Activated CD4-positive, alpha-beta T cell treated with anti-CD3 and anti-CD28 coated beads, Interleukin-2, amount 50 U/mL, for 4 hours (primary cell): ENCODE measurements at places on chromosomes 11 and 22.

- no peak for DNase-seq
Measured at GRCh38 chr11:63892228-63892627, 24.7 kb downstream of the RCOR2 start.

- no peak for DNase-seq
Measured at GRCh38 chr22:19289475-19290161, 1.9 kb downstream of the CLTCL1 start.

GRCh38 chr11:100557830-100558611 is 129.1 kb upstream of the ARHGAP42 start:
- DNase-seq: no peak

- DNase-seq: no peak
Measured at GRCh38 chr11:1841511-1842148, 2.8 kb downstream of the TNNI2 start.

- no peak for DNase-seq
Measured at GRCh38 chr11:8757533-8757932, 74.9 kb downstream of the RPL27A start.

GRCh38 chr11:70141486-70142220 is 61.4 kb upstream of the FADD start:
- no peak for DNase-seq

DNA sequence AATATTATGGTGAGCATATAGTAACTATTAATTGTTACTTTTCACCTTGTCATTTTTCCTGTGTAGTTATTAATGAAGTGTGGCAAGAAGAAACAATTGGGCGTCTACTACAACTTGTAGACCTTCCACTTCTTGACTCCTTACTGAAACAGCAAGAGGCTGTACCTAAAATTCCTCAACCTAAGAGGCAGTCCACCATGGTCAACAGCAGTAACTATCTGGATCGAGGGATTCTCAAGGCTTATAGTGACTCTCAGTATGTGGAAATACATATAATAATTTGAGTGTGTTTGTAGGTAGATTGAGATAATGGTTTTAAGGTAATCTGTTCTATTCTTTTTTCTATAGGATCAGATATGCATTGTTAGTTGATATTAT is 10.8 kb upstream of the TCP11L1 start:
- DNase-seq: no peak

GRCh38 chr11:129021295-129021694 is 78.6 kb upstream of the TP53AIP1 start:
- no peak for DNase-seq

DNA sequence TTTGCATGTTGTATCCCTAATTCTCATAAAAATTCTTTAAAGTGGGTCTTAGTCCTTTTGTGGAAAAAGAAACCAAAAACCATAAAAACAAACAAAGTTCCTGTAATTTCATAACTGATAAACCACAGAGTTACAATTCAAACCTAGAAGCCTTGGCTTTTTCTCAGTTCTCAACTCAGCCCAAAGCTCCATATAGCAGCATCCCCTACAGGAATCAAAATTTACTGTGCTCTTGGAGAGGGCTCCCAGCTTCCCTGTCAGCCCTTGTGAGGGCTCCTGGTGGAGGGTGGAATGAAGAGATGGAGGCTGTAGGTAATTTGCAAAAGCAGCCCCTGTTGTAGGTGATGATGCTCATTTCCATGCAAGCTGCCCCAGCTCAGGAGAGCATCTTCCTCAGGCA is 506.1 kb upstream of the KIRREL3 start:
- no peak for DNase-seq

GRCh38 chr22:50183141-50183971 is 2.4 kb upstream of the TRABD start:
- no peak for DNase-seq

DNA sequence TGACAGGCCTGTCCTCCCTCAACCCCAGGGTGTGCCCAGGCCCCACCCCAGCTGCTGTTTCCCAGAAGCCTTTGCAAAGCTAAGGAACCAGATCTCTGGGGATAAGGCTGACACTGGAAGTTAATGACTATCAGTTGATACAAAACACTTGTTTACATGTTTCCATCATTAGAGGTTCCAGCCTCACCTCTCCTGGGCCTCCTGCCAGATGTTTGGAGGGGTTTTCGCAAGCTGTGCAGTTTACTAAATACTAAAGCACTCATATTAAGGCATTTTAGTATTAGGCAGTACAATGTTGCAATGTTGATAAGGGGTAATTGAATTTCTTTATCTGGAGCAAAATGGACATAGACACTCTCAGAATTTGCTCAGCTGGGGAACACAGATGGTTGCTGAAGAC is 218.7 kb downstream of the INSC start:
- DNase-seq: no peak

GRCh38 chr11:22441831-22442230 is 103.7 kb downstream of the SLC17A6 start:
- no peak for DNase-seq

GRCh38 chr11:35100013-35100383 is 39.0 kb upstream of the CD44 start:
- no peak for DNase-seq

- DNase-seq: no peak
Measured at GRCh38 chr11:31059529-31059928, 310.0 kb downstream of the DCDC1 start.

DNA sequence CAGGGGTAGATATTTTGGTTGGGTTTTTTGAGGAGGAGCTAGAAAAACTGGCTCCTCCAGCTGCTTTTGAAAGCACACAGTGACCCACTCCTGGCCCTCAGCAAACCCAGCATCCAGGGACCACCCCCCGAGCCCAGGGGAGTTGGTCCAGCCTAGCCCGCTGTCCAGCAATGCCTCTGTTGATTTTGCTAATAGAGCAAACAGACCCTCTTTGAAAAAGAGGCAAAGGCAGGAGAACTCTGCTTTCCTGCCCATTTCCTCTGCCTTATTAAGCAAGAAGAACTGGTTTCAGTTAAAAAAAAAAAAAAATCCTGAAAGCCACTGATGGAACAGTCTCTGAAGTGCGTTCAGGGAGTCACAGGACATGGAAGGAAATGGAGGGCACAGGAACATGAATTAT is 25.3 kb downstream of the ABTB2 start:
- no peak for DNase-seq

GRCh38 chr11:46064221-46064620 is 57.0 kb downstream of the PHF21A start:
- no peak for DNase-seq

DNA sequence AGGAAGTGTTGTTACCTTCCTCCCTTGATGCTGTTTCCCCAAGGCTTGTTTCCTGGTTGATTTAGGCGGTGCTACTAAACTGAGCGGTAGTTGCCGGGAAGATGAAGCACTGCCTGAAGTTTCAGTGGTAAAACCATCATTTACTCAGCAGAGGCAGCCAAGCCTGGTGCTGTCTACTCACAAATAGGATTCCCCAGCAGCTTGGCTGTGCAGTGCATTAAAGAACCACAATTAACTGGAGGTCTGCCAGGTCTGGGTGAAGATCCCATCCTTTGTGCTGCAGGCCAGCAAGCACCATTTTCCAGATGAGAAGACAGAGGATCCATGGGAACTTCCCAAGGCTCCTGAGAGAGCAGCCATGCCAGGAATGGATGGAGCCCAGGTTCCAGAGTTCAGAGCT is 231.9 kb upstream of the E2F8 start:
- DNase-seq: no peak

- DNase-seq: no peak
Measured at GRCh38 chr11:76233196-76233921, 27.1 kb upstream of the WNT11 start.

GRCh38 chr11:73493956-73494598 is 103.8 kb downstream of the FAM168A start:
- no peak for DNase-seq

GRCh38 chr11:118581057-118581456 is 8.8 kb downstream of the ARCN1 start:
- no peak for DNase-seq

DNA sequence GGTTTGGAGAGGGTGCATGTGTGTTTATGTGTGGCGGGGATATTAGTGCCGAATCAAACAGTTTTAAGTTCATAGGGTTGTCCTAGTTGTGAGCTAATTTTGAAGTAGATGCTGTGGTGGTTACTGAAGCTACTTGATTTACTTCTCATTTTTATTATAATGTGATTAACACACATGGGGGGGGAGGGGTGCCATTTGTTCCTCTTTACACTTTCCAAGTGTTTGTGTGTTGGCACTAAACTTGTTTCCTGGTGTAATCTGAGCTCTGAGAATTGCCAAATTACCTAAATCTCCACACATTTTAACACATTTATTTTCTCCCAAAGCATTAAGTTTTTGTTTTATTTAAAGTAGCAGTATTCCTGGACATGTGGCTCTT is 60.1 kb downstream of the ZNRF3 start:
- DNase-seq: no peak

GRCh38 chr11:19728436-19728835 is 15.8 kb downstream of the NAV2 start:
- DNase-seq: no peak

DNA sequence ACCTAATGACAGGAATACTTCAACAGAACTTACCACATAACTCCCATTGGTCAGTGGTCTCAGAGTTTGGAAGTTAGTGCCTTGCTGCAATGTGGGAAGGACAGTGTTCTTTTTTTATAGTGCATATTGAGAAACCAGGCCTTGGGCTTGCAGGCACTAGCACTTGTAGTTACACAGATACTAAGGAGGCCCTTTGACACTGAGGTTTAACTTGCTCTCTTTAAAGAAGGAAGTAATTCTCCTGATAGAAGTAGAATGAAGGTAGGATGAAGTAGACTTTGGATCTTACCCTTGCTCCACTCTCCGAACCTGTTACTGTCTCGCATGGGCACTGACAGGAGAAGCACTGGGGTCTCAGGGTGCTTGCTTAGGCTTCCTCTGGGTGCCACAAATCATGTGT is 31.0 kb upstream of the ST14 start:
- no peak for DNase-seq

- no peak for DNase-seq
Measured at GRCh38 chr22:47071078-47071806, 308.8 kb downstream of the TBC1D22A start.

DNA sequence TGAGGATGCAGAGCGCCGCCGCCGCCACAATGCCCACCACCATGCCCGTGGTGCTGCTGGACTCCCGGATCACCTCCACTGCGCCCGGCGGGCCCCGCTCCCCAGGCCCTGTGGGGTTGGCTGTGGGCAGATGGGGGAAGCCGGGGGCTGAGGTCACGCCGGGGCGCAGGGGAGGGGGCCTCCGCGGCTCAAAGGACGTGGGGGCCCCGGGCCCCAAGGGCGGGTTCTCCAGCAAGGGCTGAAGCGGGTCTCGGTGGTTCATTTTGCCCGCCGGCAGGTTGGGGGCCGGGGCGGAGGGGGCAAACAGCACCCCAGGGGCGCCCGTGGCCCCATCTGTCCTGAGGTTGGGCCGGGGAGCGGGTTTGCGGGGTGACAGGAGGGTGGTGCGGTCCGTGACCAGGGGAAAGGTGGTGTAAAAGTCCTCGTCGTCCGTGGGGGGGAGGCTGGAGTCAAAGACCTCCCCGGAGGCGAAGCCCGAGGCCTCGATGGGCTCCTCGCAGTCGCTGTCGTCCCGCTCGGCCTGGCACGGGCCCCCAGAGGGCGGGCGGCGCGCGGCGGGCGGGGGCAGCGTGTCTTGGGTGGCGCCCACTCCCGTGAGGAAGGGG is 16.5 kb downstream of the SLC22A12 start:
- DNase-seq: no peak

- no peak for DNase-seq
Measured at GRCh38 chr11:28858076-28858475, 749.9 kb downstream of the METTL15 start.

DNA sequence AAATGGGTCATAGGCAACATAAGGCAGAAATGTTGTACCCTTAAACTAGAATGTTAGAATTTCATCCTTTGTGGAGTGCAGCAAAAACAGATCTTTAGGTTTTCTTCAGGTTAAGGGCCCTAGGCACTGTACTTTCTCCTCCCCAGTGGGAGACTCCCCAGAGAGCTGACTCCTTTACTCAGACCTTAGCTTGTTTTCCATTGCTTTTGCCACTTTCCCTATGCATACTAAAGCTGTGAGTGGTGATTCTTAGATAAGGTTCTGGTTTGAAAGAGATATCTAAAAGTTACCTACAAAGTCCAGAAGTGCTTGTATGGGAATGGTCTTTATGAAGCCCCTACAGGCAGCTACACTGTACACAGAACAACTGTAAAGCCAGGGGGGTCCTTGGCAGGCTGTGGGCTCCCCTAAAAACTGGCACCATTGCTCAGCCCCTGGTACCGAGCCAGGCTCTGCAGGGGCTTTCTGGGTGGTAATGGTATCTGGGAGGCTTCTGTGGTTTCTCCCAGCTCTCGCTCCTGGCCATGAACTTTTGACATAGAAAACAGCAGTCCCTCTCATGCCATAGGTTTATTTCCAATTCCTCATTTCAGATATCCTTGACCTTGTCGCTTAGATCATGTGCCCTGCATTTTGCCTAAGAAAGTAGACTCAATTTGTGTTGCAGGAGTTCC is 23.2 kb downstream of the AMOTL1 start:
- DNase-seq: no peak
